Activated T-cell treated with anti-CD3 and anti-CD28 coated beads, Interleukin-2, amount 50 U/mL, for 4 hours (primary cell): ENCODE measurements at places on chromosomes 2 and 18. TPM values are rescaled to one million over a fixed set of nuclear protein-coding genes. Genes with fewer than 3 reads are reported as not detected.

DNA sequence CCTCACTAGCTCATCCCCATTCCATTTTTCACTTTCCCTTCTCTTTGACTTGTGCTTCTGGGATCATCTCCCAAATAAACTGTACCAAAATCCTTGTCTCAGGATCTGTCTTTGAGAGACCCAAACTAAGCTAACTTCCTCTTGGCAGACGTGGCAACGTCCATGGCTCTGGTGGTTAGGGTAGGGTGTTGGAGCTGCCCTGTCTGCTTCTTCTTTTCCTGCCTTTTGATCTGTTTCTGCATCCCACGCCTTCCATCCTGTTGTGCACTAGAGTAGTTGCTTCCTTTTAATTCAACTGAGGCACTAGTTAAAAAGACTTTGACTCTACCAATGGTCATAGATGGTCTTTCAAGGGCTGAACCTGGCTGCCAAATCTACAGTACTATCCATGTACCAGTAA is 5.5 kb upstream of the MAP4K4 start:
- no peak for DNase-seq

The TUBA4B gene
- total RNA-seq = not detected

- no peak for DNase-seq
Measured at GRCh38 chr18:48790226-48790863, 160.4 kb downstream of the SMAD7 start.

DNA sequence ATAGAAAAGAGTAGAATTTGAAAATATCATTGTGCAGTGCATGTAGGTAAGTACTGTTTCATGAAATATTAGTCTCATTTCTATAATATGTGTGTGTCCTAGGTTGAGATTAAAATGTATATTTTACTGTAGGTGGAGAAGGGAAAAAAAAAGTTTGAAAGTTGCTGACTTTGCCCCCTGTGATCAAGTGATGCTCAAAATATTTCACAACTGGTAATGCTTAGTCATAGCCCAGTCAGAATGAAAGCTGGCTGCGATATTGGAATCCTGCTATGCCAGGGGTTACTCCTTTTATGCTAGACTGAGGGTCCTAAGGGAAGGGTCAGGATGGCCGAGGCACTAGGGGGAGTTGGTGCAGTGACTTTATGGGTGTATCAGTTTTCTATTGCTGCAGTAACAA is 19.5 kb upstream of the CFAP36 start:
- no peak for DNase-seq

DNA sequence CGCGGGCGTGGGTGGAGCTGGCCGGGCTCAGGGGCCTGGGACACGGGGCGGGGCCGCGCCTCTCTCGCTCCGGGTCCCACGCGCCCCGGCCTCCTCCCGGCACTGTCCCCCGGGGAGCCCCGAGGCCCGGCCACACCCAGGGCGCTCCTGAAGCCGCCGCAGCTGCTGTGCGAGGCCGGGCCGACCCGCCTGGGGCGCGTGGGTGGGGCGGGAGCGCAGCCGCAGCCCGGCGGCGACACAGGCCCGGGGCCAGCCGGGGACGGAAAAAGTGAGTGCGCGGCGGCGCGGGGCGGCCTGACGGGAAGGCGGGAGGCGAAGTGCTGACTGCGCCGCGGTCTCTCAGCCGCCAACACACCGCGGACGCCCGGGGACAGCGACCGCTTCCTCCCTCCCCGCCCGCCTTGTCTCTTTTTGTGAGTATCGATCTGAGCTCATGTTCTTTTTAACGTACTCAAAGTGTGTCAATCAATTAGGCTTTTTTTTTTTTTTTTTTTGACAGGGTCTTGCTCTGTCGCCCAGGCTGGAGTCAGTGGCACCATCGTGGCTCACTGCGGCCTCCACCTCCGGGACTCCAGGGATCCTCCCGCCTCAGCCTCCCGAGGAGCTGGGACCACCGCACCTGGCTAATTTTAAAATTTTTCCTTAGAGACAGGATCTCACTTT is 14.5 kb downstream of the PDCD1 start:
- peak; percentile 80 for DNase-seq
